ENCODE measurements at places on chromosomes 5 and 9. TPM values are rescaled to one million over a fixed set of nuclear protein-coding genes. Genes with fewer than 3 reads are reported as not detected.

DNA sequence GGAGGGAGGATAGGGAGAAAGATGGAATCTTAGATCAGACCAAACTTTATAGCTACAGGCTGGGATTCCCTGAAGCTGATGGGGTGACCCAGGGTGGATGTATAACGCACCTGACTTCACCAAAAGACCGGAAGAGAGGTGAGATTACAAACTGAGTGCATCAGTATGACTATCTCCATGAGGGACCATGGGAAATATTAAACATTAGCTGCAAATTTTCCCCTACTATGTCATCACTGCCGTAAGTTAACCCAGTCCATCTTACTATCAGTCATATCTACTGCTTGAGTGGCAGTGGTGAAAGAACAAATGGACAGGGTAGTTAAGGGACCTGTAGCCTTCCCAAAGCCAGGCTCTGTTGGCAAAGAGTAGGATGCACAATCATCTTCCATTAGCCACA, 368.3 kb downstream of the EFNA5 start:
- no peak for DNase-seq

SYNPO gene
- under 0.01 TPM for total RNA-seq

GRCh38 chr5:10990634-10991033, 229.6 kb upstream of the DAP start:
- no peak for DNase-seq

GRCh38 chr5:169795338-169795737, 158.3 kb downstream of the DOCK2 start:
- no peak for DNase-seq

DNA sequence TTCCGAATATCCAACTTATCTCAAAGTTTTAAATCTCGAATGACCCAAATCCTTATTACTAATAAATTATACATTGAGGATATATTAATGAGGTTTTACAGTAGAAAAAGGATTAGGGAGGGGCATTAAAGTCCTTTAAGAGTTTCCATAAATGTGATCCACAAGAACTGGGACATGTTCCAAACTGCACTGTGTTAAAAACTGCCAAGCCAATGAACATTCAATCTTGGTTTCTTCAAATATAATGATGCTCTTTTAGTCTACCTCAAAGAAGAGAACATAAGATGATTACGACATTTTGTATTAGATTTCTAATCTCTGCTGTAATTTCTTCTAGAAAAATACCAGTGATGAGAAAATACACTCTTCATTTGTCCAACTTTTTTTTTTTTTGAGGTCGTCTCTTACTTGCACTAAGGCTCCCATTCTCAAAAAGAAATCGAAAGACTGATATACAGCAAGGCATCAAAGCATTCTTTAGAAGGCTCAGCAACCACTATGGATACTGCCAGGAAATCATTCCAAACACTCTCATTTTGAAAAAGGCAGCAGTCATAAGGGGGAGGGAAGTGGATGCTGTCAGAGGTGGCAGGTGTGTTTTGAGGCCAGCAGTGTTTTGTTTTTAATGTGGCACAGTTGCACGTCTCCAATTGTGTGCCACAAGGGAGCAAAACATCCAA, 1.7 kb downstream of the PTAR1 start:
- no peak for DNase-seq

DNA sequence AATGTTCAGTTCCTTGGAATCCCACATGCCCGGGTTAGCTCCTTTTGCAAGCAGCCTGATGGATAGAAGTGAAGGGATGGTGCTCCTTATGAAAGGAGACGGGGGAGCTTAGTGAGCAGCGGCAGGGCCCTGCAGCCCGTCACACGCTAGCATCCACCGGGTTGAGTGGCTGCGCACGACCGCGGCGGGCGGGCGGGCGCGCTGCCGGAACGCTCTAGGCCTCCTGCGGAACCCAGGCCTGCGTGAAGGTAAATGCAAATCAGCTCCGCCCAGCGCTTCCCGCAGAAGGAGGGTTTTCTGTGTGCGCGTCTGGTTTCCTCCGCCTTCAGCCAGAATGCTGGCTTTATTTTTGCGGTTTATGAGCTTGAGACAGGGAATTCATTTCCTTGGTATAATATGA, 19.8 kb downstream of the IL12B start:
- no peak for DNase-seq

- no peak for DNase-seq
Observed at GRCh38 chr5:2532809-2533208, 218.7 kb downstream of the IRX2 start.

S1PR3 gene
- 0.27 TPM for total RNA-seq

PPP1R2B gene
- total RNA-seq: not detected

SPTAN1 gene
- total RNA-seq: 140 TPM

DNA sequence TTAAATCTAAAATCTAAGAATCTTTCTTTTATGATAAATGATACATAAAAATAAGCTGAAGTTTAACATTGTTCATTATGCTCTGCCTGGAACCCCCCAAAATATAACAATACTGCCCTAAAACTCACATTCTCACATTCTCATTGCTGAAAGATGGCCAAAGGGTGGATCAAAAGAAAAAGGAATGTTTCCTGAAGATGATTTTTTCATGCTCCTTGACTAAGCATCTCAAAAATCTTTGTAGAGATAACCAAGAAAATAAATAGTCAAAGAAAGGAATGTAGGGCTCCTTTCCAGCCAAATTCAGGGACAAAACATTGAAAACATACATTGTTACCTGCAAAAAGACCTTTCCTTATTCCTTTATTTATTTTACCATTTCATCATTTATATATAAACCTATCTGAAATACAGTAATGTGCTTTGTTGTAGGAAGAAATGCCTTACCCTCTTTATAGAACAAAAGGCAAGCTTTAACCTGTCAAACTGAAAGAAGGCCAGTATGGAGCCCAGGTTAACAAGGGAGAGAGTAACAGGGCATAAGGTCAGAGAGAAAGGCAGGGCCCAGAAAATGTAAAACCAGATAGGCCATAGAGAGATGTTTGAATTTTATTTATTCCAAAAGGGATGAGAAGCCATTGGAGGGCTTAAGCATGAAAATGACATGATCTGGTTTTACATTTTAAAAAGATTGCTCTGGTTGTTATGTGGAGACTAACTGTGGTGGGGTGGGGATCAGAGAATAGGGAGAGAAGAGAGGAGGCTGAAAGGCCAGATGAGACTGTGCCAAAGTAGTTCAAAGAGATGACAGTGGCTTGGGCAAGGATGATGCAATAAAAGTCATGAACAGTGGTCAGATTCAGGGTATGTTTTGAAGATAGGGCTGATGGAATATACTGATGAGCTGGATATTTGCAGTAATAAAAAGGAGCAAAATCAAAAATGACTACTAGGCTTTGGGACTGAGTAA, 37.3 kb upstream of the CDK5RAP2 start:
- DNase-seq: no peak

DNA sequence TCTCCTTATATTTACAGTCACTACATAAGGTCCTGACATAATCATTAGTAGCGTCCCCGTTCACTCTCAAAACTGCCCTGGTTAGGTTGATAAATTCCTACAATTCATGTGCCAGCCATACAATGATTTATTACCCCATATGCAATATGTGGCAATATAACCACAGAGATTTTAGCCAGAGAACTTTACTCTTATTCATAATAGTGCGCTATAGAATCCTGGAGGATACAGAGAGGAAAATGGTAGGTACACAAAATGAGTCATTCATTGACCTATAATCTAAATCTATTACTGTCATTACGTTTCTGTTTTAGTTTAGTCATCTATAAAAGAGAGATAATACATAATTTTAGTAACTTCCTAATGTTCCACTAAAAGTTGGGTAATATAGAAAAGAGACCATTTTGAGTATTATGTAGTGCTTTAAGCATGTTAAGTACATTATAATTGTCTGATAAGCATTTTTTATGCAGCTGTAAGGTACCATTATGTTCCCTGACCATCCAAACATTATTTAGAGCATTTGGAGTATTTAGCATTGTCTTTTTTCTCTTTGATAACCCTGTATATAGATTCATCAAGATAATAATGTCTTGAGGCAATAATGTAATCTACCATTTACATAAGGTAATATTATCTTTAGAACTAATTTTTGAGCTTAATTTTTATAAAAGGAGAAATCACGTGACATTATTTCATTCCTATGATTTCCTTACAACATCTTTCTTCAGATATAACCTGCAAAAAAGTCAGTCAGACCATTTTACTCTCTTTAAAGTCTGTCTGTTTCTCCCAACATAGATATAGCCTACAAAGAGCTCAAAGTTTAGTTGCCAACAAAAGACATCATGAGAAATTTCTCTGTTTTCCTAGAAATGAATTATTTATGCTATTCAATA, 655.5 kb upstream of the ZNF608 start:
- no peak for DNase-seq

GRCh38 chr9:974996-975739, 1.3 kb upstream of the DMRT3 start:
- no peak for DNase-seq

DNA sequence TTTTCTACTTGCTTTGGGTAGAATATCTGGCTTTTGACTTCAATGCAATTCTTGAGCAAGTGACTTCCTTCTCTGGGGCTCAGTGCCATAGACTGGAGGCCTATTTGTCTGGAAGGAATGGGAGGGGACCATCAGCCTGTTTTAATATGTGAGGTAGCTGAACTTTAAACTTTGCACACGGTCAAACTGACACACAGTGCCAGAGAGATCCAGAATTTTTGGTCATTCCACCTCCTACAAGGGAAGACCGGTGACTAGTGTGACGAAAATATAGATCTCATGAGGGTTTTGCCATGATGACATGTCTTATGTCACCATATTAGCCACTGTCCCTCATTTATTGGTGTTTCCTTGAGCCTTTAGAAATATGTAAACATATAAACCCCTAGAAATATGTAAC, 44.6 kb upstream of the ZSWIM6 start:
- DNase-seq: no peak

SNCAIP gene
- 0.54 TPM for total RNA-seq

- DNase-seq: no peak
Observed at GRCh38 chr9:37575511-37575914, 667 bp downstream of the FBXO10 start.

GRCh38 chr9:27183131-27183530, 74.1 kb downstream of the TEK start:
- DNase-seq: no peak

DNA sequence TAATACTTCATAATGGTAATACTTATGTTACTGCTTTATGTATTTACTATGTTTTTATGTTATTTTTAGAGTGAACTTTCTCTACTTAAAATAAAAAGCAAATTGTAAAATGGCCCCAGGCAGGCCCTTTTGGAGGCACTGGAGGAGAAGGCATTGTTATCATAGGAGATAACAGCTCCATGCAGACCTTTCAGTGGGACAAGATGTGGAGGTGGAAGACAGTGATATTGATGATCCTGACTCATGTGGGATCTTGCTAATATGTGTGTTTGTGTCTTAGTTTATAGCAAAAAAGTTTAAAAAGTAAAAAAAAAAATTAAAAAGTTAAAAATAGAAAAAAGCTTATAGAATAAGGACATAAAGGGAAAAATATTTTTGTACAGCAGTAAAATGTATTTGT, 74.5 kb downstream of the IQGAP2 start:
- DNase-seq: no peak

GRCh38 chr5:124590686-124591085, 155.8 kb downstream of the ZNF608 start:
- peak; percentile 10 for DNase-seq

GRCh38 chr9:129174724-129175514, 3.1 kb downstream of the IER5L start:
- peak; percentile 42 for DNase-seq

- no peak for DNase-seq
Observed at GRCh38 chr9:129166623-129167557, 11.2 kb downstream of the IER5L start.

DNA sequence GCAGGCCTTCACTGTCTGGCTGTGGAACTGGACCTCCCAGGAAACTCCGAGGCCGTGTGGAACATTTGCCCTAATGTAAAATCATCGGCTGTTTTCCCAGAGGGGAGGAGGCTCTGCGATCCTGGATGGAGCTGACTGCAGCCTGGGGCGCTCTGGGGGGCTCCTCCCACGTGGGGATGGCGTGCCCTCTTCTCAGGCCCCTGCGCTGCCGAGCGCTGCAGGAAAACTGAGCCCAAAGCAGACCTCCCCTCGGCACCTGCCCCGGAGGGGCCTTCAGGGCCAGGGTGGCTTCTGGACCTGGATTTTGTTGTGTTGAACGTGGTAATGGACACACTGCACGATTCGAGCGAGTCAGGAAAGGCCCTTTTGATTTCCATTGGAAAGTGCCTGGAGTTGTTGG, 23.9 kb downstream of the HNRNPH1 start:
- no peak for DNase-seq

DNA sequence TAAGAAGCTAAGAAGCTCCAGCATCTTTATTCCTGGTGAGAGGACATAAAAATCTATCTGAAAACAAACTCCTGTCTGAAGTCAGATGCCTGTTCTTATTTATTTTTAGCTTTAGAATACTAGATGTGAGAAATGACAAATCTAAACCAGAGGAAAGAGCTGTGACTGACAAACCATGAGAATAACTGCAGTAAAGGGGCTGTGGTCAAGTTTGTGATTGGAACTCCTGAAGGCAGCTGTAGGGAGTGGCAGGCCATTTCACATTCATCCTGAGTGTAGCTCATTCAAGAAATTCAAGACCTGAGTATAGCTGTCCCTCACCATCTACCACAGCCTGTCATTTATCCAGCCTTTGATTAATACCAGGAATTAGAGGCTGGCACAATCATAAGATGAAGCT, 718.8 kb downstream of the BRINP1 start:
- DNase-seq: no peak

OLFML2A gene
- total RNA-seq: 1.9 TPM

ZNF169 gene
- 9.7 TPM for total RNA-seq

DNA sequence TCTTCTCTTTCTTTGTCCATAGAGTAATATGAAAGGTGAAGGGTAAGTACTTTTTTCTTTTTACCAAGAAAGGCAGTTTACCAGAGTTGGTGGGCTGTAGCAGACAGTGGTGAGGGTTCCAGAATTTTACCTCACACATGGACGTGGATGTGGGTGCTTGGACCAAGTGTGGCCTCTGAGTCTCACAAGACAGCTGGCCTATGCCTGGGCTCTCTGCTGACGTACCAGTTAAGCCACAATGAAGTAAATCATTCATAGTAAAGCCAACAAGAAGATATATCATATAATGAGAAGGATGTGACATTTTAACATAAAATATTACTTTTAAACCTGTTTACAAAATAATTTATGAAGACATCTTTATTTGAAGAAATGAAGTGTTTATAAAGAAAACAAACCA, 106.0 kb downstream of the PRKACG start:
- no peak for DNase-seq

DNA sequence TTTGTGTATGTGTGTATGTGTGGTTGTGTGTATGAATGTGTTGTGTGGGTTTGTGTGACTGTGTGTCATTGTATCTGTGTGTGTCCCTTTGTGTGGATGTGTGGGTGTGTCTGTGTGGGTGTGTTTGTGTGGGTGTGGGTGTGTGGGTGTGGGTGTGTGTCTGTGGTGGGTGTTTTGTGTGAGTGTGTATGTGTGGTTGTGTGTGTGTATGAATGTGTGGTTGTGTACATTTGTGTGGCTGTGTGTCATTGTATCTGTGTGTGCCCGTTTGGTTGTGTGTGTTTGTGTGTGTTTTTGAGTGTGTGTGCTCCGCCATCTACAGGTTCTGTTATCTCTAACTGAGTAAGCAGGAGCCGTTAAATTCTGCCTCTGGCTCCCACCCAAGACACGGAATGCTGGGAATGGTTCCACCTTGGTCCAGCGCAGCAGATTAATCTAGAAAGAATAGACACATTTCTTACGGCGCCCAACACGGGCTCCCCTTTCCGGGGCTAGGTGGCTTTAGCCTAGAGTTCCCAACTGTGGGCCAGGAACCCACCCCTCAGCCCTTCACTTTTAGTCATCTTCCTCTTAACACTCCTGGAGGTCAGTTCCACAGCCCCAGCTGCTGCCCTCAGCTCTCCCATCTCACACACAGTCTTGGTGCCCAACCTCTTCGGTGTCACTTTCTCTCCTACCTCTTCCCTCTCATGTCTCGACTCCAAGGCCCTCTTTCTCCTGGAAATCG, 197.1 kb downstream of the TTLL11 start:
- no peak for DNase-seq

Data from hematopoietic multipotent progenitor cell (in vitro differentiated cells).